ENCODE measurements at places on chromosomes 5 and 9.
A peak's percentile ranks its signal among the peaks of the same experiment; 100 is the strongest.

DNA sequence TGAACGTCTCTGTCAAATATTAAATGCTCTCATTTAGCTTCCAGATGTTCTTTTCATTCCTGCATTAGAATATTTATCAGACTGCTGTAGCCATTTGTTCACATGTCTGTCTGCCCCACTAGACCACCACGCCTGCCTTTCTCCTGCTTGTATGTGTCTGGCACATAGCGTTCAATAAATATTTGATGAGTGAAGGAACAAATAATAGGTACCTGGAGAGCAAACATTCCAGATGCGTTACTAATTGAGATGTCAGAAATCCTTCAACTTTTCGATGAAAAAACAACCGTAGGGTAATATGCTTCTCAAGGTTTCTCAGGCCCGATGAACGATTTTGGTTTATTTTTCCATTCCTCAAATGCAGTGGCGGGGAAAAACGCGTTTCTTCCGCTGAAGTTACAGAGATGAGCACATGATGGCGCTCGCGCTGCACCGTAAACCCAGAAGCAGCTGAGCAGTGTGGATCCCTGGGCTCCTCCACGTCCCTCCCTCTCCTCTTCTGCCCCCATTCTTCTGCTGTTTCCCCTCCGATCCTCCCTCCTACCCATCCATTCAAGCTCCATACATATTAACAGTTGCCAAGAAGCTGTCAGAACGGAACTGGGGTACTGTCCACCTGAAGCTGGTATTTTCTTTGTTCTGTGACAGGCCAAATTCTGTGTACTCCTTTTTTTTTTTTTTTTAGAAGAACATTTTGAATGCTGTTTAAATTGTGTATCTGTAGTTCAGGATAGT is 245.4 kb downstream of the MPDZ start:
- no peaks in the 10 kb centered on the region for H3K27me3 ChIP-seq
- H3K36me3 ChIP-seq: no peaks in the 10 kb centered on the region
- DNase-seq: no peak
- no peak overlapping the region for H3K27ac ChIP-seq

DNA sequence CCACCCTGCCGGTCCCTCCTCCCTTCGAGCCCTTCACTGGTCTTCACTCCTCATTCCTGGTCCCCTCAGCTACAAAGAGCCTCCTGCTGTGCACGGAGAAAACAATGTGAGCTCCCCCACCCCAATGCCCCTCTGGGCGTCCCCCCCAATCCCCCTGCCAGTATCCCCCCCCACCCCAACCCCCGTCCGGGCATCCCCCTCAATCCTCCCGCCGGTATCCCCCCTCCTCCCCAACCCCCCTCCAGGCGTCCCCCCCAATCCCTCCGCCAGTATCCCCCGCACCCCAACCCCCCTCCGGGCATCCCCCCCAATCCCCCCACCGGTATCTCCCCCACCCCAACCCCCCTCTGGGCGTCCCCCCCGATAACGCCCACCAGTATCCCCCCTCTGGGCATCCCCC is 42.8 kb downstream of the EXD3 start:
- no peak for DNase-seq
- H3K27ac ChIP-seq: no peak overlapping the region
- H3K4me3 ChIP-seq: no peak overlapping the region
- no peaks in the 10 kb centered on the region for H3K36me3 ChIP-seq

- no peak overlapping the region for H3K27ac ChIP-seq
- no peaks in the 10 kb centered on the region for H3K36me3 ChIP-seq
- no peaks in the 10 kb centered on the region for H3K4me1 ChIP-seq
- no peaks in the 10 kb centered on the region for H3K27me3 ChIP-seq
These were observed 323.7 kb upstream of the RPS23 start for GRCh38 chr5:82601861-82602260.

- no peaks in the 10 kb centered on the region for H3K4me1 ChIP-seq
- no peak overlapping the region for H3K4me3 ChIP-seq
- H3K36me3 ChIP-seq: no peaks in the 10 kb centered on the region
- no peaks in the 10 kb centered on the region for H3K27me3 ChIP-seq
- H3K27ac ChIP-seq: no peak overlapping the region
These were observed 115.7 kb downstream of the PAPPA start for GRCh38 chr9:116269250-116269649.

DNA sequence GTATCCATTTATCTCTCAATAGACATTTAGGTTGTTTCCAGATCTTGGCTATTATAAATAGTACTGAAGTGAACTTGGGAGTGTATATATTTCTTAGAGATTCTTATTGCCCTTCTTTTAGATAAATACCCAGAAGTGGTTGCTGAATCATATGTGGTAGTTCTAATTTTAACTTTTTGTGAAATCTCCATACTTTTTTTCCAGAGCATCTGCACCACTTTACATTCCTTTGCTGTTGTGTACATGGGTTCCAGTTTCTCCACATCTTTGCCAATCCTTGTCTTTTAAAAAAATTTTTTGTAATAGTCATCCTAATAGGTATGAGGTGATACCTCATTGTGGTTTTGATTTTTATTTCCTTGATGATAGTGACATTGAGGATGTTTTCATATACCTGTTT is 303.7 kb downstream of the CCDC171 start:
- no peak overlapping the region for H3K27ac ChIP-seq
- H3K36me3 ChIP-seq: no peaks in the 10 kb centered on the region

DNA sequence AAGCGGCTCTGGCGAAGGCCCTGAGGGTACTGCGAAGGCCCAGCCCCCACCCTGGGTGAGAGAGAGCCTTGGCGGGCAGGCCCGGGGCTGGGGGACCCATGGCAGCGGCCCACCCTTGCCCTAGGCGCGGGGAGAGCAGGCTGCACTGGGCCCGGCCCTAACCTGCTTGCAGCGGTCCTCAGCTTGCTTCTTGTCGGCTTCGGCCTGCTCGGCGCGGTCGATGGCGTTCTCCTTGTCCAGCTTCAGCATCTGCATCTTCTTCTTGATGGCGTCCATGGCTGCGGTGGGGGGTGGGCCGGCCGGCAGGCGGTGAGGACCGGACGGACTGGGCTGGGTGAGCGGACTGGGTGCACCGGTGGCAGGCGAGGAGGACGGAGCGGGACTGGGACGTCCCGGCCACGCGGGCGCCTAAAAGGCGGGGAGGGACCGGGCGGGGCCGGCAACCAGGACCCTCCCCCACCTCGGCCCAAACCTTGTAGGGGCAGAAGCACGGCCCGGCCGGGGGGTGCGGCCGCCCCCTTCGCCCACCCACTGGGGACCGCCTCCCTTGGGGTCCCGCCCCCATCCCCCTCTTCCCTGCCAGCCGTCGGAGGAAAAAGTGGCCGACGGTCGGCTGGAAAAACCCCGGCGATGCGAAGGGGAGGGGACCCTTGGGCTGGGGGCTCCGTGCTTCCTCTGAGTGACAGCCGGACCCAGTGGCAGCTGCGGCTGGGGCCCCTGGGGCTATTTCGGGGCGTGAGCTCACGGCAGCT is at the start of gene TPM2:
TSS of gene TPM2 (minus strand) at position 384 of the 752 bp plus-strand sequence. CDS start at position 276, 108 bp downstream.
- H3K27me3 ChIP-seq: no peaks in the 10 kb centered on the region
- peak within 1 kb of the TSS; percentile 76 for H3K27ac ChIP-seq
- H3K4me1 ChIP-seq: peaks cover 12% of the 10 kb centered on the region
- DNase-seq: no peak
- H3K4me3 ChIP-seq: peak within 1 kb of the TSS; percentile 86

DNA sequence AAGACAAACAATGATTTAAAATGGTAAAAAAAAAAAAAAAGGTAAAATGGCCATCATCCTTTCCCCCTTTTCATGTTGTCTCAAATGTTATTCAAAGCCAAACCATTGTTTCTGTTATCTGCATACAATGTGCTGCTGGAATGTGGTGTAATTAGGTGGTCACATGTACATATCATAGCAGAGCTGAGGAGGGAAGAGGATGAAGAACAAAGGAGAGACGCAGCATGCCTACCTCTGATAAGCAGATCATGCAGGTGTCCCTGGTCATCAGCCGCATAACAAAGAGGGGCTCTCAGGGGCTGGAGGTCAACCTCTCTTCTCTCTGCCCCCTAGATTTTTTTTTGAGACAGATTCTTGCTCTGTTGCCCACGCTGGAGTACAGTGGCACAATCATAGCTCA is 141.0 kb downstream of the CARTPT start:
- H3K27me3 ChIP-seq: peaks cover 8% of the 10 kb centered on the region
- no peak overlapping the region for H3K4me3 ChIP-seq

- no peaks in the 10 kb centered on the region for H3K27me3 ChIP-seq
- no peak overlapping the region for H3K4me3 ChIP-seq
- H3K27ac ChIP-seq: no peak overlapping the region
- H3K36me3 ChIP-seq: peaks cover 29% of the 10 kb centered on the region
- H3K4me1 ChIP-seq: no peaks in the 10 kb centered on the region
- DNase-seq: no peak
These were observed 19.8 kb downstream of the MLANA start for GRCh38 chr9:5910413-5911057.

DNA sequence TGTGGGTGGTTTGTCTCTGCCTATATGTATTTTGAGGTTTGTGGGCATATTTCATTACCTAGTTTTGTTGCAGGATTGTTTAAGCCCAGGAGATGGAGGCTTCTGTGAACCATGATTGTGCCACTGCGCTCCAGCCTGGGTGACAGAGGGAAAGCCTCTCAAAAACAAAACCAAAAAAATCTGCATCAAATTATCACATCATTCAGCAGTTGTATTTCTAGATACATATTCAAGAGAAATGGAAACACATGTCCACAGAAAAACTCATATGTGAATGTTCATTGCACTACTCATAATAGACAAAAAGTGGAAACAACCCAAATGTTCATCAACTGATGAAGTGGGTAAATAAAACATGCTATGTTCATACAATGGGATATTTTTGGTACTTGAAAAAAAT is 29.9 kb downstream of the HSPA4 start:
- no peak for DNase-seq
- peaks cover 10% of the 10 kb centered on the region for H3K4me1 ChIP-seq
- peaks cover 72% of the 10 kb centered on the region for H3K36me3 ChIP-seq

- H3K27ac ChIP-seq: no peak overlapping the region
- no peaks in the 10 kb centered on the region for H3K4me1 ChIP-seq
- peaks cover 2% of the 10 kb centered on the region for H3K27me3 ChIP-seq
- no peak for DNase-seq
- H3K4me3 ChIP-seq: no peak overlapping the region
These were observed 552.2 kb downstream of the ZNF608 start for GRCh38 chr5:124194282-124194681.

- no peak for DNase-seq
- H3K4me1 ChIP-seq: no peaks in the 10 kb centered on the region
- no peak overlapping the region for H3K27ac ChIP-seq
- H3K4me3 ChIP-seq: no peak overlapping the region
- no peaks in the 10 kb centered on the region for H3K27me3 ChIP-seq
- H3K36me3 ChIP-seq: no peaks in the 10 kb centered on the region
These were observed 258.1 kb downstream of the MSX2 start for GRCh38 chr5:174982485-174982884.

DNA sequence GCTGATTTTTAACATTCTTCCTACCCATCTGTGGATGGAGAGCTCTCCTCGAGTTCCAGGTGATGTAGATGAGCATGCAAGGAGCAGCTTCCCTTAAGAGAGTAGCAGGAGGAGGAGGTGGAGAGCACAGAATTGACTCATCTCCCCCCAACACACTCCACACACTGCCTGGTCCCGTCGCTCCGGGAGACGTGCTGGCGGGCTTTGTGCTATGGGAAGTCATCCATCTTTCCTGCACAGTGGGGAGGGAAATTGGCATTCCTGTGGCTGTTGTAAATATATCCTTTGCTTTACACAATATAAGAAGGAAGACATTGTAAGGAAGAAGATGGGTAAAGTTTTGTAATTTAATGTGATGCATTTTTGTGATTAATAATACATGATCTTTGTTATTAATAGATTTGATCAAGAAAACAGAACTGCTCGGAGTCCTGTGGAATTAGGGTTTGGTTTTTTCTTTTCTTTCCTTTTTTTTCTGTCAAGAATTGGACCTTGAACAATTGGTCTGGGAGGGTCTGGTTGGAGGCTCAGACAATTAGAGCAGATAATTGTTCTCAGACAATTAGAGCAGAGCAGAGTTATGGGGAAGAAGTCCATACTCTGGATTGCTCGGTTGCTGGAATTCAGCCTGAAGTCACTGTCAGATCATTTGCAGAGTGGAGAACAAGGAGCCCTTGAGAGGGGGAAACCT is 297.8 kb downstream of the GADD45G start:
- H3K4me1 ChIP-seq: no peaks in the 10 kb centered on the region
- H3K36me3 ChIP-seq: no peaks in the 10 kb centered on the region
- no peak overlapping the region for H3K4me3 ChIP-seq

DNA sequence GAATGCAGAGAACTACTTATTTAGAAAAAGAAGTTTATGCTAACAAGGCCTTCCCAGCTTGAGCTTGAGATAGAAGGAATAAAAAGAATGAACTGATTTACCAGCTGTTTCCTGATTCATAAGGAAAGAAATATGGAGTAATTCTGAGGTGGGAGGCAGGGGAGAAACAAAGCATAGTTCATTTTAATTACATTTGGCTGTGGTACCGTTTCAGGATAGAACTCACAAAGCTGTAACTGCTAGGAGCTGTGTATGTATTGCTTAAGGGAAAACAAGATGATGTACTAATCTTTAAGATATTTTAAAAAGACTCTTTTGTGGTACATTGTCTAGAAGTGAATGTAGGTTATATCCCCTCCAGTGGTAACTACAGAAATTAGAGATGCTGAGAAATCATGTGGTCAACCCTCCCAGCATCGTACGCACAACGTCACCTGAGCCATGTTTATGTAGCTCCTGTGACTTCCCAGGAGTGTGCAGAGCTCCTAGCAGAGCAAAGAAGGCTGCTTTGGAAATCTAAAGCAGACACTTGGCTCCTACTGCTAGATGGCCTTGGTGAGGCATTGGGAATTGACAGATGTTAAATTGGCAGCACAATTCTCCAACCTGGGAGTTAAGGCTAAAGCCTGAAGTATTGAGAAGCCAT is 208.3 kb upstream of the VLDLR start:
- no peak for DNase-seq
- H3K4me3 ChIP-seq: no peak overlapping the region
- no peaks in the 10 kb centered on the region for H3K36me3 ChIP-seq
- peaks cover 1% of the 10 kb centered on the region for H3K27me3 ChIP-seq
- no peaks in the 10 kb centered on the region for H3K4me1 ChIP-seq

DNA sequence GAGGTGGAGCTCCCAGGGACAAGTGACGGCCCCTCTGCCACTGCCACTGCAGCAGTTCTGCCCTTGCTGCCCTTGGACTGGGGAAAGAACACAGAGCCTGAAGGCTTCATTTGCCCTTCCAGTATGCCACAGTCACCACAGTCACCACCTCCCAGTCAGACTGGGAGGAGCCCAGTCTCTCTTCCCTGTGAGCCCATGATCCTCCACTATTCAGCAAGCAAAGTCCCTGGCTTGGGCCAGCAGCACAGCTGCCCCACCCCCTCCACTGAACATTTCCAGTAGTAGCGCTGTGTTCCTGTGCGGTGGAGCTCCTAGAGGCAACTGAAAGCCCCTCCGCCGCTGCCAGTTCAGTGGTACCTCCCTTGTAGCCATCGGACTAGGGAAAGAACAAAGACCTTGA is 329.4 kb downstream of the MAN2A1 start:
- H3K4me1 ChIP-seq: no peaks in the 10 kb centered on the region
- H3K27ac ChIP-seq: no peak overlapping the region
- no peak for DNase-seq
- no peak overlapping the region for H3K4me3 ChIP-seq
- no peaks in the 10 kb centered on the region for H3K36me3 ChIP-seq

GRCh38 chr5:145946112-145946861 is 9.9 kb downstream of the SH3RF2 start:
- no peak for DNase-seq
- H3K27ac ChIP-seq: no peak overlapping the region
- peaks cover 6% of the 10 kb centered on the region for H3K27me3 ChIP-seq
- H3K36me3 ChIP-seq: no peaks in the 10 kb centered on the region
- no peak overlapping the region for H3K4me3 ChIP-seq
- H3K4me1 ChIP-seq: no peaks in the 10 kb centered on the region

- DNase-seq: no peak
- H3K4me1 ChIP-seq: no peaks in the 10 kb centered on the region
- no peak overlapping the region for H3K27ac ChIP-seq
- peaks cover 77% of the 10 kb centered on the region for H3K36me3 ChIP-seq
- no peaks in the 10 kb centered on the region for H3K27me3 ChIP-seq
These were observed 33.7 kb downstream of the RNF44 start for GRCh38 chr5:176503496-176503895.
